D721Med (cell line): ENCODE measurements at places on chromosomes 6 and 20.

GRCh38 chr20:58828136-58828535 is 22.6 kb downstream of the GNAS-AS1 start:
- DNase-seq, result no peak

- DNase-seq, result no peak
Measured at GRCh38 chr6:149891259-149891658, 6.7 kb downstream of the RAET1E start.

- DNase-seq, result no peak
Measured at GRCh38 chr6:73680289-73680918, 15.6 kb upstream of the CD109 start.

DNA sequence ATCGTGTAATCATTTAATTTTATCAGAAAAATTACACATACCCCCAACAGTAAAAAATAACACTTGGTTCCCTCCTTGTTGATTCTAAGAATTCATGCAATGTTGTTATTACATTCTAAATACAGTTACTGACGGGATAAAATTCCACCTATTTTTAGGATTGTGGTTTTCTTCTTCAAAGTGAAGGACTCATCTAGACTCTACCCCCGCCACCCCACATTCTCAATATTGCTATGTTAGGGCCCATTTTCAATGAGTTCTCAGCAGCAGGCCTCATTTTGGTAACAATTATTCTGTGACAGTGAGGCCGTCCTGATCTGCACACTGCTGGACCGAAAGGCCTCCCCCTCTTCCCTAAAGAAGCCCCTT is 43.5 kb downstream of the PREX1 start:
- DNase-seq, result no peak

DNA sequence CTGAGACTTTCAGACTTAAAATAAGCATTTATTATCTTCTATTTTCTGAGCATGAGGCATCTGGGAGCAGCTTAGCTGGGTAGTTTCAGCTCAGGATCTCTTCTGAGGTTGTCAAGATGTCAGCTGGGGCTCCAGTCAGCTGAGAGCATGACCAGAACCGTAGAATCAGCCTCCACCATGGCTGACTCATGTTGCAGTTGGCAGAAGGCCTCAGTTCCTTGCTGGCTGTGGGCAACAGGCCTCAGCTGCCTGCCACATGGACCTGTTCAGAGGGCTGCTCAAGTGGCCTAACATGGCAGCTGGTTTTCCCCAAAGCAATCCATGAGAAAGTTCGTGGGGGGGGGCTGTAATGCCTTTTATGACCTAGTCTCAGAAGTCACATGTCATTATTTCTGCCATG is 142.3 kb downstream of the LY86 start:
- DNase-seq, result no peak

DNA sequence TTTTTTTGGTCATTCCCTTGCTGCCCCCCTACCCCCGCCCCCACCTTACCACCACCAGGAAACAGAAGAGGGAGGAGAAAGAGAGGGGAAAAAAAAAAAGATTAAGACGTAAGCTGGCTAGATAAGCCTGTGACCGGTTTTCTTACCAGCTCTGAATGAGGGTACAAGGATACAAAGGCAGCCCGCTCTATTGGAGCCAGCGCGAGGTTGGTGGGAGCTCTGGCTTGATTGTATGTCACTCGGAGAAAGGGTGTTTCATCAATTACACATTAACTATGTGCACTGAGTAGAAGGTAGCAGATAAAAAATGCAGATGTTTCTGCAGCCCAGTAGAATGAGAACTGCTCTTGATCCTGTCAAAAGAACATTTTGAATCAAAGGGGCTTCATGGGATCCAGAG is 28.6 kb upstream of the OLIG3 start:
- no peak for DNase-seq

GRCh38 chr20:20229595-20229994 is 138.3 kb upstream of the INSM1 start:
- no peak for DNase-seq

- no peak for DNase-seq
Measured at GRCh38 chr6:129992881-129993280, 25.5 kb upstream of the L3MBTL3 start.

- no peak for DNase-seq
Measured at GRCh38 chr20:9068841-9069663, at the start of gene PLCB4. Gene PLCB4 (plus strand): TSS chr20:9069087. CDS start chr20:9307815, 238,728 bp downstream.

GRCh38 chr6:104402572-104402971 is 457.1 kb downstream of the HACE1 start:
- no peak for DNase-seq

- no peak for DNase-seq
Measured at GRCh38 chr20:62177307-62177706, 5.5 kb upstream of the MTG2 start.

DNA sequence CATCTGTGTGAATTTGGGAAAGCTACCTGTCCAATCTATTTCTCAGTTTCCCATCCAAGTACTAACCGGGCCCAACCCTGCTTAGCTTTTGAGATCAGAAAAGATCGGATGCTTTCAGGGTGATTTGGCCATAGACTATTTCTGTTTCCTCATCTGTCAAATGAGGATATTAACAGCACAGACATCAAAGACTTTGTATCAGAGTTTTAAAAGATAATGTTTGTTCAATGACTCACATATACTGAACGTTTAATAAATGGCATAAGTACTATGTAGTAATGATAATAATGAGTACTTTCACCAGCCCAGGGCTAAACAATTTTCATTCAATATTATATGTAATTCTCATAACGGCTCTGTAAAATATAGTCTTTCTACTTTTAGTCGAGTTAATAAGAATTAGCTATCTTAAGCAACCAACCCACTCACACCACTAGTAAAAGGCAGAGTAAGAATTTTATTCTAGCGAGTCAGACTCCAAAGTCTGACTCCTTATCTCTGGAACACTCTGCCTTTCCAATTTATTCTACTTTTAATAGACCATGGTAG is 216.5 kb downstream of the ARHGAP18 start:
- DNase-seq, result no peak

- DNase-seq, result no peak
Measured at GRCh38 chr6:14149739-14150130, 32.2 kb downstream of the CD83 start.

GRCh38 chr6:19279273-19279684 is 557.9 kb upstream of the ID4 start:
- DNase-seq, result no peak

DNA sequence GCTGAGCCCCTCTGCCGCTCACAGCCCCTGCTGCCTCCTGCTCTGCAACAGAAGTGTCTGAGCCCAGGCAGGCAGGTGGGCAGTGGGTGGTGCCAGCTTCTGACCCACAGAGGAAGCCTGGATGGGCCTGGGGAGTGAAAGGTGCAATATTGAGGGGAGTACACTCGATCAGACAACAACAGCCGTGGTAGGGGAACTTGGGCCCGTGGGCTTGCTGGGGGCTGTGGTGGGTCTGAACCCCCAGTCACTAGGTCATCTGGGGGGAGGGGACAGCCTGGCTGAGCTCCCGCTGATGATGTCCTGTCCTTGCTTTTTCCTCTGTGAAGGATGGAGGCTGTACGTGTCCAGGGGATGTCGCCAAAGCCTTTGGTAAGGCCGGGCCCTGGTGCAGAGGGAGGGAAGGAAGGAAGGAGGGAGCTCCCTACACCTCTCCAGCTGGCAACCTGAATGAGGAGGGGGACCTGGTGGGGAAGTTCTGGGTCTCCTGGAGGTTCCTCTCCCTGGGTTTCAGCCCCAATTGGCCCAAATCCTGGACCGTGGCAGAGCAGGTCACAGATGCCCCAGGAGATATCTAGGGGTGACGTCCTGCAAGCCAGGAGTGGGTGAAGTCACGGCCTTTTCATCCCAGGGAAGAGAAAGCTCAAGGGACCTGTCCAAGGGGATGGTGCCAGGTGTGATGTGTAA is 47.2 kb downstream of the GMPR start:
- DNase-seq, result no peak

DNA sequence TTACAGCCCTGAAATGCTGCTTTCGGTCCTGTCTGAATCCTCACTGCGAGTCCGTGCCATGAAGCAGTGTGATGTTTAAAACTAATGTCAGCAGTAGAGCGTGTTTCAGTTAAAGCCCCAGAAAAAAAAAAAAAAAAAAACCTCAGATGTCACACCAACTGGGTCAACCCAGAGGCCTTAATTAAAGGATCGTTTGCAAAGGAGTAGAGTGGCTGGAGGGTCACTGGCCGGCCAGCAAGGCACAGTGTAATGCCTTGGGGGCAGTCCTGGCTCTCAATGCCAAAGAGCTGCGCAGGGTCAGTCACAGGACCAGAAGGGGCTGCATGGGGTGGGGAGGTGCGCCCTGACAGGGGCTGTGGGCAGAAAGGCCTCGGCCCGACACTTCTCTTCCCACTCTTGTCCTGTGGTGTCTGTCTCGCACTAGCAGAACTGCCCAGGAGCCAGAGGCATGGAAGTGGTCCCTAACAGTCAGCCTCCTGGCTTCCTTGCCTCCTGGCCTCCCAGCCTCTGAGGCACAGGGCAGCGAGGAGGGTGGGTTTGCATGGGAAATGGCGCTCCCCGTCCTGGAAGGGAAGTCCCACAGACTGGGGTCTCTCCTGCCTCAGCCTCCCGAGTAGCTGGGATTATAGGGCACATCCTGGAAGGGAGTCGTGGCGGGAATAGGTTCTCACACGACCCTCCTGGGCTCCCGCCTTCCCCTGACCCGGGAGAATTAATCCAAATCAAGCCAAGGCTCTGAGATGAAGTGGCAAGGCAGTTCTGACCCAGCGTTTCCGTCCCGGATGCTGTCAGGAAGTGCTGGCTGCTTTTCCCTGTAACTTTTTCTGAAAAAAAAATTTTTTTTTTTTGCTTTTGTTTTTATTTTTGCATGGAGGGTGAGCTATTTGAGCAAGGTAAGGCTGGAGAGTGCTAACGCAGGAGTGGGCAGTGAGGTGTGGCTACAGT is 53.7 kb upstream of the MPC1 start:
- no peak for DNase-seq

DNA sequence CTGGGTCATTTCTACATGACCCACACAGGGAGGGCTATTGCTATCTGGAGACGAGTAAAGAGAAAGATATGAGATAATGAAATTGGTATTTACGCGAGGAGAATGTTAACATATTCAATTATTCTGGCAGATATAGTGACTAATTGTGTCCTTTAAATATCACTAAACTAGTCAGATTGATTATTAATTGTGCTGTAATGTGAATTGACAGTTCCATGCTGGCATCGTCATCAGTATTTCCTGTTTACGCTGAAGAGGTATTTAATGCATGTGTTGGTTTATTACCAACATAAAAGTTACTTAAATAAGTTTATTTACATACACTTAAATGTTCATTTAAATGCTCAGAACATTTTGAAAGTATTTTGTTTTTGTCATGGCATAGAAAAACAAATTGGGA is 35.7 kb upstream of the OGFRL1 start:
- DNase-seq, result no peak

DNA sequence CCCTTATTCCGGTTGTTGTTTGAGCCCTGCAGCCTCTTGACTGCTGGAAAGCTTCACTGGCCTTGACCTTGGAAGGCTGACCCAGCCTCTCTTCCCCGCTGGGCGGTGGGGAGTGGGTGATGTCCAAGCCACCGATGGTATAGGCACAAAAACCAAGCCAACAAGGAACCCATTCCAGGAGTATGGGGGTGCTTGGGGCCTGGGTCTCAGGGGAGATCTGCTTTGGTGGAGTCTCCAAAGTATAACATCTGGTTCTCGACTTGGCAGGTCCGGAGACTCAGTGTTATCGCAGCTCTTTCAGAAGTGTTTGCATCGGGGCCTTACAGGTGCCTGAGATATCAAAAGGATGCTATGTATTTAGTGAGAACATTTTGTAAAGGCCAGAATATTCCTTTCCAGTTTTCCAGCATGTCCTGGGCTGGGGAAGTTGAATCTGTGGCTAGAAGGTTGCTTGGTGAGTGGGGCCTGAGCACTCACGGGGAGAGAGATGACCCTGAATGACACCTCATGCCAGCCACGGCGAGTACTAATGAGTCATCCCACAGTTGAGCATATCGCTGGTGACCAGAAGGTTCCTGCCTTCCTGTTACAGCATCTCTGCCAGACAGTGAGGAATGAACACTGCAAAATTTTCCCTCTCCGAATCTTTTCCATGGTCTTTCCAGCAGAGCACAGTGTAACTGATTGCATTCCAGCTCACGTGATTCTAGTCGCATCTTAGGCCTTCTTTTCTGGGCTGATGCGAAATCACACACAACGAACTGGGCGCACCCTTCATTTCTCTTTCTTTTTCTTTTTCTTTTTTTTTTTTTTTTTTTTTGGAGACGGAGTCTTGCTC is 133.9 kb downstream of the ZDHHC14 start:
- no peak for DNase-seq

DNA sequence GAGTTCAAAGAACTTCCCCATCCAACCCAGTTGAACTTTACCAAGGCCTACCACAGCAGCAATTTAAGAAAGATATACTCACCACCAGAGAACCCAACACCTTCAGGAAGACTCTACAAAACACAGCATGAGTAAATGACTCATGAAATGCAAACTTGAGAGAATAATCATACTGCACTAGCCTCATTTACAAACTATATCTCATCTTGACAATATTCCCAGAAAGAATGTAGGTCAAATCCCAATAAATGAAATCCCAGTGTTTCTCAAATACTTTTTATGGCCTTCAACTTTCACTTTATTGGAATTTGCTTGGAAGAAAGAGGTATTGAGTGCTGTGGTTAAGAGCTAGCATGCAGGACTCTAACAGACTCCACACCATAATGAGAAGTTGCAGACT is 60.0 kb downstream of the FYN start:
- no peak for DNase-seq

- DNase-seq, result no peak
Measured at GRCh38 chr6:89941763-89942497, 47.7 kb downstream of the GJA10 start.

- DNase-seq, result no peak
Measured at GRCh38 chr6:116090251-116090650, 10.4 kb upstream of the NT5DC1 start.

- DNase-seq, result no peak
Measured at GRCh38 chr6:150486048-150486447, 113.6 kb upstream of the PLEKHG1 start.

DNA sequence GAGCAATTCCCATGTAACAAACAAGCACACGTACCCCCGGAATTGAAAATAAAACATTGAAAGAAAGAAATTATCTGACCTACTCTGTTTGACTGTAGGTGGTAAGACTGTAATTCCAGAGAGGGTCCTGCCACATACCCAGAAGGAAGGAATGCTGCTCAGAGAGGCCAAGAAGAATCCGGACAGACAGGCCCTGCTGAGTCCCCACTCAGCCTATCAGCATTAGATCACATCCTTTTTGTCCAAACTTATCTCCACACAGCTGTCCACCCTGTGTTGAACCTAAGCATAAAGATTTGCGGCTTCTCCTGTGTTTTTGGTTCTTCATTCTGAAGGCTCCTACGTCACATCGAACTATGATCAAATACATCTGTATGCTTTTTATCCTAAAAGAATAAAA is 591.9 kb downstream of the QKI start:
- no peak for DNase-seq

GRCh38 chr6:136599329-136600011 is 49.2 kb upstream of the MAP7 start:
- DNase-seq, result no peak

- DNase-seq, result no peak
Measured at GRCh38 chr6:46507426-46507825, 16.2 kb upstream of the RCAN2 start.
